Activated naive CD8-positive, alpha-beta T cell treated with anti-CD3 and anti-CD28 coated beads, Interleukin-2, amount 50 U/mL, for 16 hours (primary cell): ENCODE measurements at places on chromosomes 11 and 22.

DNA sequence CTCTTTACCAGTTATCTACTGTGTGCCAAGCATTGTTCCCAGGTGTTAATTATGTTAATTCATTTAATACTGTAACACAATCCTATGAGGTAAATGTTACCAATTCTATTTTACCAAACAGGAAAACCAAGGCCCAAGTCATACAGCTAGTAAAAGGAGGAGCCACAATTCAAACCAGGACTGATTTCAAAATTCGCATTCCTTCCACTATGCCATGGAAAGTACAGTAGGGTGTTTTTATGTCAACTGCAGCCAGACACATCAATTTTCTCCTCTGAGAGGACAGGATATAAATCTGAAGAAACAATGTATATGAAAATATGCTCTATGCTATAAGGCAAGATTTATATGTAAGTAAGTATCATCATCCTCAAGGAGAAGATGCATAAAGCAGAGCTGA lies 104.3 kb downstream of the RPL27A start:
- DNase-seq, result no peak

DNA sequence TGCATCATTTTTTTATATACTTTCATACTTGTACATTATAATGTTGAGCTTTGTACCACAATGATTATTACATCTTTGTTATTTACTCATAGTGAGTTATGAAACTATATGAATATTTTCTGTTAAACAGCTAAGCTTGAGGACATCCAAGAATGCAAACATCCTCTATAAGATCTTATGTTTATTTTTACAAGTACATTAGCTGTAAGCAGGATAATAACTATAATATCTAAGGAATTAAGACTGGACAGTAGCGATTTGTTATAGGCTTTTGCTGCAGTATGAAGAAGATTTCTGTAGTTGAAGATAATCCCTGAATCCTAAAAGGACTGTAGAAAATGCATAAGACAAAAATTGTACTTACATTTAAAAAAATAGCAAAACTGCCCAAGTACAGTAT lies 176.0 kb downstream of the METTL15 start:
- no peak for DNase-seq

DNA sequence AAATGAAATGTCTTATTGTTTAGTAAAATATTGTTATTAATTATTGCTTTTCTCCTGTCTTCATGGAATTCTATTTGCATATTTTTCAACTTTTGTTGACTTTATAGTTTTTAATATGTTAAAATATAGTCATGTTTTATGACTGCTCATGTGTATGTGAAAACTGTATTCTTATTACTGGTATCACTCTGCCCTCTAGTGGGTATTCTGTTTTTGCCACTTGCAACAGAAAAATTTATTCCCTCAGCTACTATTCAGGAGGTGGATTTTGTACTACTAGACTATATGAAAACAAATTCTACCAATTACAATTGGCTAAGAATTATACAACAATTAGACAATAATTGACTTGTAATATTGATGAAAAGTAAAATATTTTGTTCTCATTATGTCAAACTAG lies 45.0 kb downstream of the OR4C6 start:
- DNase-seq, result no peak

DNA sequence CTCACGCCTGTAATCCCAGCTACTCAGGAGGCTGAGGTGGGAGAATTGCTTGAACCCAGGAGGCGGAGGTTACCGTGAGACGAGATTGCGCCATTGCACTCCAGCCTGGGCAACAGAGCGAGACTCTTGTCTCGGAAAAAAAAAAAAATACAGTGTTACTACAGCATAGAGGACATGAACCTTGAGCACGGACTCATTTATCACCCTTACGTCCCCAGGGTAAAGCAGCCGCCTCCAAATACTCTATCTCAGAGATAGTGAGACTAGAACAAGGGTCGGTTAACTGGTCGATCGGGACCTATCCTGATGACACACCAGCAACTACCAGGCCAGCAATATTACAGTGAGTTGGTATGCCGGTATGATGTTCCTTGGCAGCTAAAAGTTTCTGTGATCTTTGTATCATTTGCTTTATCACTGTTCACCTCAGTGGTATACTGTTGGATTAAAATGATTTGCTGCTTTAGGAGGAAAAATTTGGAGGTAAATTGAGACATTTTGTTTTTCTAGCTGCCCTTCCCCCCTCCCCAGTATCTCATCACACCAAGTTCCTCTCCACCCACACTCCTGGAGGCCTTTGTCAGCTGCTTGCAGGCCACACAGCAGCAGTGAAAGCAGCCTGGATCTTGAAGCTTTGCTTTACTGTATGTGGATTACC lies 7.0 kb upstream of the SIDT2 start:
- DNase-seq, result no peak

DNA sequence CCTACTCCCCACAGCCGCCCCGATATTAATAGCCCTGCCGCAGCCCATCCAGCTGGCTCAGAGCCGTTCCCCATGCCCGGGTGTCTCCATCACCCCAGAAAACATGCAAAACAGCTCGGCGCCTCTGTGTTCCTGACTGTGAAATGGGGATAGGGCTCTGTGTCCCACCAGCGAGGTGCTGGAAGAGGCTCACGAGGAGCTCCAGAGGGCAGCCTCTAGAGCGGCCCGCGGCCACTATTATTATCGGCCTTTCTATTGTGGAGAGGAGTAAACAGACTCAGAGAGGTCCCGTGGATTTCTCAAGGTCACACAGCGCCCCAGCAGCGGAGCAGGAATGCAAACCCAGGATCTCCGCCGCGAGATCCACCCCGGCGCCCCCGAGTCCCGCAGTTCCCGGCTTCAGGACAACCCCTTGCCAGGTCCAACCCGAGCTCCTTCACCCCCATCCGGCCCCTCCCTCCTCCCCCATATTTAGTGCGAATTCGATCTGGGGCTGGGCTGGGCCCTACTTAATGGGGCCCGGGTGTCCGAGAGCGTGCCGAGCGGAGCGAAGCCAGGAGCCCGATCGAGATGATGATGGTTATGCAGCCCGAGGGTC lies at the start of gene ACTN3:
ACTN3 (plus strand) TSS at position 536 of the 598 bp plus-strand sequence; CDS start at position 571, 35 bp downstream.
- DNase-seq, result no peak

- no peak for DNase-seq
Observed at GRCh38 chr11:85974122-85974521, 94.8 kb downstream of the PICALM start.

DNA sequence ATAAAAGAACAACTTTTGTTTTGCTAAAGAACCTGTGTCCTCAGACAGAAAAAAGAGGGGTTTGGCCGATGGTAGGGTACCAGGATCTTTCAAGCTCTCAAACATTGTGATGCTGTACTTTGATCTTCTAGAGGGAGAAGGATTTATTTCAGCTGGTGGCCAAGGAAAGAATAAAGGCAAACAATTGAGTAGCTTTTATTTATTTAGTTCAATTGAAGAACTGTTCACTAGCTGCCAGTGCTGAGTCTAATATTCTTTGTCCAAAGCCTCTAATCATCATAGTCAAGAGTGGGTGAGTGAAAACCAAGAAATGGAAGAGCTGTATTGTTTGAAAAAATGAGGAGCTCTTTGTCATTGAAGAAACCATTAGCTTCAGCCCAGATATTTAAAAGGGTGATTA lies 138.4 kb downstream of the FAT3 start:
- DNase-seq, result no peak

GRCh38 chr11:64318766-64319761 lies 1.1 kb downstream of the PRDX5 start:
- no peak for DNase-seq

DNA sequence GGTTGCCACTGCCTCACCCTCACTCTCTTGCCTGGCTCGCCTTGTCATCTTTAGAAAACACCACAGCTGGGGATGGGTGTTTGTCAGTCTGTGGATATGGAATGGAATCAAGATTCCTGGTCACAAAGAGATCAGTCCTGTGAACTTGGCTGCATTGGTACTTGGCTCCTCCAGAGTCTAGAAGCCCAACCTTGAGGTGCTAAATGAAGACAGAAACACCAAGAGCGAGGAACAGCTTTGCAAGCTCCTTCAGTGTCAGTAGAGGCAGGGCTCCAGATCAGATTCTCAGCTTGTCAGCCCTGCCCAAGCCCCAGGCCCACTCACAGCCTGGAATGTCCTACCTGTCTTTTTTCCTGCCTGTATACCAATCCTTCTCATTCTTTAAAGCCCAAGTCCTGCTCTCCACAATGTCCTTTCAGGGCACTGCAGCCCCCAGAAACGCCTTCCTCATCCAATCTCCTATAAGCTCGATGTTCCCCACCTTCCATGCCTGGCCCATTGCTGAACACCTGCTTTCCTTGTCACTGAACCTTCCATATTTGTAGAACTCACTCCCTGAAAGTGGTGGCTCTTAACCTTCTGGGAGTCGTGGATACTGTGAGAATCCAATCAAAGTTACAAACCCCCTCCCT lies 188.9 kb downstream of the BCR start:
- no peak for DNase-seq

DNA sequence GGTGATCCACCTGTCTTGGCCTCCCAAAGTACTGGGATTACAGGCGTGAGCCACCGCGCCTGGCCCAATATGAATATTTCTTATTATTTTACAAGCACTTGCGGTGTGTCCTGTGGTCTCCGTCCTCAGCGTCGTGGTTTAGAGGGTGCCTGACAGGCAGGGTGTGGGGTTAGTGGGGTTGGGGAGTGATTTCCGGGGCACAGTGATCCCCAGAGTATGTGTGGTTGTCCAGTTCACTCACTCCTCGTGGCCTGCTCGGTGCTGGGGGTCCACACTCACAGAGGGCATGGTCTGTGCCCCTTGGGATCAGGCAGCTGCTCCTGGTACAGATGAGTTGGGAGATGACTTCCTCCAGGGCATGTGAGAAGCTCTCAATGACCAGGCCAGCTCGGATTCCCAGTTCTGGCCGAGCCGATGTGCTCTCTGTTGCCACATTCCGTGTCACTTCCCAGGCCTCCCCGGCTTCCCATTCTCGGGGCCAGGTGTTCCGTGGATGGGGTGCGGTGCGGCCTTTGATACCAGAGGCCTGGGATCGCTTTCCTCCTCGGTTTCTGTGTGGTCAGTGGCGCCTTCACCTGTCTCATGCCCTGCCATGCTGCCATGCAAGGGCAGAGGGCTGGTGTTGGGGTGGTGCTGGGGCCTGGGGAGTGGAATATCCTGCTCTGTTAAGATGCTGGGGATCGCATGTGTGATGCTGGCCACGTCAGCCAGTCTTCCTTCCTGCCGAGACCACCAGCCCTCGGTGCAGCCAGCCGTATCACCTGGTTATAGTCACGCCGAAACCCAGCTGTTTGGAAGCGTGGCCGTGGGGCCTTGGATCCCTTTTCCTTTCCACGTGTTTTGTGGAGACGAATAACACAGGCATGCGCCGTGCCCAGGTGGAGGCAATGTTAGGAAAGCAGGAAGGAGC lies 39.6 kb downstream of the PARVB start:
- no peak for DNase-seq

DNA sequence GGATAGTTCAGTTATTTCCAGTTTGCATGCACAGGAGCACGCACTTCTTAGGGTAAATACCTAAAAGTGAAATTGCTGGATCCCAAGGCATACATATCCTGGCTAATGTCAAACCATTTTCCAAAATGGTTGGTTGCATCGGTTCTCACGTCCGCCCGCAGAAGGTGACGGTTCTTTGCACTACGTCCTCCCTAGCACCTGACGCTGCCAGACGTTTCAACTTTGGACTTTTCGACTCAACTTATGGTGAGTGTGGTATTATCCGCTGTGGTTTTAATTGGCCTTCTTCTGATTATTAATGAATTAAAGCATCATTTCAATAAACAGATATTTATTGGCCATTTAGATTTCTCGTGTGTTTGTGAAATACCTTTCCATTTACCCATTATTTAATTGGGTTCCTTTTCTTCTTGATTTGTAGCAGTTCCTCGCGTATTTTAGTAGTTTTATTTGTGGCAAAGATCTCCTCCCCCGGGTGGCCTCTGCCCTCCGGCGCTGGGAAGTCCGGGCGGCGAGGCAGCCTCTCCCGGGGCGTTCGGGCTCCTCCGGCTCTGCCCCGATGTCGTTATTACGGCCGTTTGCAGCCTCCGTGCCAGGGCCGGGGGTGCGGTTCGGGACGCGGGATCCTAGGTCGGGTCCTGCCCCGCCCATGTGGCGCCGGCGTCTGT lies at the start of gene JHY:
JHY (plus strand) TSS at position 571 of the 668 bp plus-strand sequence. CDS start 3,091 bp downstream, outside the sequence.
- no peak for DNase-seq

DNA sequence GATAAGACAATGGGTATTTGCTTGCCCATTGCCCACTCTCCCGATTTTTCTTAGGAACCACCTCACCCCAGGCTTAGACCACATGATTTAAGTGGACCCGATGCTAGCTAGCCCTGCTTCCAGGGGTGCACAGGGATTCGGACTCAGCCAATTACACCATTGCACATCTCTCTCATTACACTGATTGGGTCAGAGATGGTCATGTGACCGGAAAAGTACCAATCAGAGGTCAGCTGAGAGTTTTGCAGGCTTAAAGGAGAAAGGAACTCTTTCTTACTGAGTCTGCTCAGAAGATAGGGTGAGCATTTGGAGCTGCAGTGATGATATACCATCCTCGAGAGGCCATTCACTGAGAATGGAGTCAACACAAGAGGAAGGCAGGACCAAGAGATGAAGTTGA lies 12.2 kb upstream of the ANKK1 start:
- DNase-seq, result no peak

GRCh38 chr22:46355369-46355995 lies 20.0 kb downstream of the TRMU start:
- no peak for DNase-seq

GRCh38 chr11:9076661-9077060 lies 14.7 kb downstream of the SCUBE2 start:
- DNase-seq, result no peak

DNA sequence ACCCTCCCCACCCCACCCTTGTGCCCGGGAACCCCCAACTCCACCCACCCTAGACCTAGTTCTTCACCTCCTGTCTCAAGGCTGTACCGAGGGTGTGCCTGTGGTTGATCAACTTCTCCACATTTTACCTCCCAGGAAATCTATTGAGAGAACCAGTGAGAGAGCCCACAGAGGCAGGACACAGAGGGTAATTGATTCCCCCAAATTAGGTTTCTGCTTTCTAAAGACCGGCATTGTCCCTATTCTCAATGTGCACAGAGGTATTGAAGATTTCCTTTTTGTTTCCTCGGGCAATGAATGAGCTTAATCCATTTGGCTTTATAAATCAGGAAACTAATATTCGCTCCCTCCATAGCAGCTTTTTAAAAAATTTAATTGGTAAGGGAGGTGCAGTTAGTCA lies 6.0 kb upstream of the LMO1 start:
- DNase-seq, result no peak

GRCh38 chr22:38724926-38725571 lies 19.3 kb downstream of the GTPBP1 start:
- no peak for DNase-seq

GRCh38 chr11:84990141-84990540 lies 637.0 kb downstream of the DLG2 start:
- no peak for DNase-seq

DNA sequence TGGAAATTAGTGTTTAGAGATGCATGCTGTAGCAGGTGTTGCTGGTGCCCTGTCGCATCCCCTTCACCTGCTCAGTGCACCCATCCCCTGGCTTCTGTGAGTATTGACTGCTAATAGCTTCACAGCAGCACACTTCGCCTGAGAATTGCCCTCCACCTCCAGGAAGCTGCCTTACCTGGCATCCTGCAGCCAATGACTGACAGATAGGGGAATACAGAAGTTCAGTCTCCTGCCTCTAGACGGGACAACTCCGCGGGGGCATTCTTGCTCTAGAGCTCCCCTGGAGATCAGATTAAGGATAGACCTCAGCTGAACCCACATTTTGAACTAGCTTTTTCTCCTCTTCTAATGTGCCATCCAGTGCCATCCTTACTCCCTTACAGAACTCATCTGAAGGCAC lies 9.3 kb upstream of the CD3E start:
- DNase-seq, result no peak

- DNase-seq, result no peak
Observed at GRCh38 chr22:27863001-27863400, 56.1 kb downstream of the PITPNB start.
